ENCODE measurements at places on chromosomes 3 and 15.

DNA sequence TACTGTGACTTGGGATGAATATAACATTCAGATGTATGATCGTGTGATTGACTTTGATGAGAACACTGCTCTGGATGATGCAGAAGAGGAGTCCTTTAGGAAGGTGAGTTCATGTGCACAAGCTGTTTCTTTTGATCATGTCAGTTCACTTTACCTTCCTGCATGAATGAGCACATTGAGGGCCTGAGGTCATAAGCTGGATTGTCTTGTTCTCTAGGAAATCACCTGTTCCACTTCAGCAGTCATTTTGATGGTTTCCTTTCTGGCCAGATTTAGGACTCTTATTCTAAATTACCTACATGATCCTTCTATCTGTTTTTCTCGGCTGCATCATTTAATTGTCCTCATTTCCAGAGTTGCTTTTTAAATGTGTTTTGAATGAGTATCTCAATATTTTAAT lies 4.1 kb downstream of the RCN2 start:
- DNase-seq, result no peak

- no peak for DNase-seq
These were observed 58.8 kb downstream of the TUBGCP4 start for GRCh38 chr15:43429687-43430086.

DNA sequence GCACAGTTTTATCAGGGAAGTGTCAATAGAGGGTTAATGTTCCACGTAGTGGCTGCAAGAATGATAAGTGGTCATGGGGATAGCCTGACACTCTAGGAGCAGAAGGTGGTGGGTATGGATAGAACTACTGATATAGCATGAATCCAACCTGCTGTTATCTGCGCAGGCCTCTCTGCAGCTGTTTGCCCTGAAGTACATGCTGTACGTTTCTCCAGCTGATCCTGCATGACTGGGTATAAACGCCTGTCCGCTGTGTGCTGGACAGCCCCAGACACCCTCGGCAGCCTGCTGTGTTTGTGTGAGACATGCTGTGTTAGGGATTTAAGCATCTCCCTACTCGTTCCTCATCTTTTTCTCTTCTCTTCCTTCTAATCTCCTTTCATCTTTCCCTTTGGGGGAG lies 87.1 kb downstream of the LPP start:
- DNase-seq, result no peak

- DNase-seq, result peak; percentile 86
These were observed 17.1 kb downstream of the TRAIP start for GRCh38 chr3:49839193-49839809.

GRCh38 chr3:14484741-14485140 lies 55.4 kb downstream of the GRIP2 start:
- DNase-seq, result no peak

GRCh38 chr3:126205717-126206655 lies 25.6 kb upstream of the ALDH1L1 start:
- DNase-seq, result no peak

GRCh38 chr3:112149136-112149535 lies 16.1 kb upstream of the GCSAM start:
- no peak for DNase-seq

DNA sequence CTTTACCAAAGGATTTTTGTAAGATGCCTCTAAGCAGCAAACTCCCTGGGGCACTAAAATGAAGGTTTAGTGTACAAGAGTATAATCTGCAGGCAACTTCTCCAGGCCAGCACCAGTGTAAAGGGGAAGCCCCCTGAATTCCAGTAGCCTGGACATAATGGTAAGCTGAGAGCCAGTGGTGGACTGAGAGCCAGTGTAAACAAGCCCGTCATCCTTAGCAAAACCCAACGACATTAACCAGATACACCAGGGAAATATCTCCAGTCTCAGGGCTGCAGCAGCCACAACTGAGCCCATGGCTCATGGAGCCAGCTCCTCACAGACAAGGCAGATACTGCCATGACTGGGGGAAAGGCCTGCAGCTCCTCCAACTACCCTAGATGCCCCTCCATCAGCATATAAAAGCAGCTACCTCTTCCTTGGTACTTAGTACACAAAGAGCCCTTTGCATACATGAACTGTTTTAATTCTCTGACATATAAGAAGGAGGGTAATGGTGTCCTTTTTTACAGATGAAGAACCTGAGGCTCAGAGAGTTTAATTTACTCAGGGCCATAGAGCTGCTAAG lies 21.7 kb downstream of the PARP16 start:
- no peak for DNase-seq

GRCh38 chr15:69491038-69491505 lies 38.5 kb downstream of the RPLP1 start:
- no peak for DNase-seq

DNA sequence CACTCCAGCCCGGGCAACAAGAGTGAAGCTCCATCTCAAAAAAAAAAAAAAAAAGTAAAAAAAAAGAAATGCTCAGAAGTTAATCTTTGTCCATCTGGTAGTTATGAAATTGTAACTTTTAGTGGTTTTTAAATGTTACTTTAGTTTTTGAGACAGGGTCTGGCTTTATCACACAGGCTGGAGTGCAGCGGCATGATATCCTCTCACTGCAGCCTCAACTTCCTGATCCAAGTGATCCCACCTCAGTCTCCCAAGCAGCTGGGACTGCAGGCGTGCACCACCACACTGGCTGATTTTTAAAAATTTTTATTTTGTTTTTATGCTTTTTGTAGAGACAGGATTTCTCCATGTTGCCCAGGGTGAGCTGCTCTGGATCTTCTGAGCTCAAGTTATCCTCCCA lies 1.3 kb downstream of the RNU5B-1 start:
- DNase-seq, result no peak

- no peak for DNase-seq
These were observed 424.0 kb upstream of the PDZRN3 start for GRCh38 chr3:74048699-74049098.

- no peak for DNase-seq
These were observed 25.0 kb downstream of the MSL2 start for GRCh38 chr3:136171097-136171542.

DNA sequence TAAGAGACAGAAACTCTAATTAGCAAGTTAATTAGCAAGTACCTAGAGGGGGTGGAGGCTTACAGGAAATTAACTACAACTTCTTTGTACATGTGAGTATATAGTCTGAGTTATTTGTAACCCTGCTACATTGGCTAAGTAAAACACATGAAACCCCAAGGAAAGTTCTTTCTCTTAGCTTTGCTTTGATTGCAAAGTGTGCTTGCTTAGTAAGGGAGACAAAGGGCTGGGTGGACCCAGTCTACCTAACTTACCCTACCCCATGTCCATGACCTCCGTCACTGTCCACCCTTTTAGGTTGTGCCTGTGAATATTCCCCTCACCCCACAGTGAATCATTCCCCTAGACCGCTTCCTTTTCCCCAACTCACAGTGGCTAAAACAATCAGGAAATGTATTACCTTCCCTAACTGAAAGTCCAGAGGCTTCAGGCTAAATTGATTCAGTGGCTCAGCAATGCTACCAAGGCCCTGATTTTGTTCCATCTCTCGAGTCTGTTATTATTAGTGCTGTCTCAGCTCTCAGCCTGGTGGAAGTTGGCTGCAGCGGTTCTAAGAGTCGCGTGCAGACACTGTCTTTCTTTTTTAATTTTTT lies 31.1 kb upstream of the RYR3 start:
- no peak for DNase-seq

- no peak for DNase-seq
These were observed 6.5 kb upstream of the COL7A1 start for GRCh38 chr3:48601622-48601994.

GRCh38 chr3:131537531-131537930 lies 34.8 kb upstream of the MRPL3 start:
- no peak for DNase-seq

DNA sequence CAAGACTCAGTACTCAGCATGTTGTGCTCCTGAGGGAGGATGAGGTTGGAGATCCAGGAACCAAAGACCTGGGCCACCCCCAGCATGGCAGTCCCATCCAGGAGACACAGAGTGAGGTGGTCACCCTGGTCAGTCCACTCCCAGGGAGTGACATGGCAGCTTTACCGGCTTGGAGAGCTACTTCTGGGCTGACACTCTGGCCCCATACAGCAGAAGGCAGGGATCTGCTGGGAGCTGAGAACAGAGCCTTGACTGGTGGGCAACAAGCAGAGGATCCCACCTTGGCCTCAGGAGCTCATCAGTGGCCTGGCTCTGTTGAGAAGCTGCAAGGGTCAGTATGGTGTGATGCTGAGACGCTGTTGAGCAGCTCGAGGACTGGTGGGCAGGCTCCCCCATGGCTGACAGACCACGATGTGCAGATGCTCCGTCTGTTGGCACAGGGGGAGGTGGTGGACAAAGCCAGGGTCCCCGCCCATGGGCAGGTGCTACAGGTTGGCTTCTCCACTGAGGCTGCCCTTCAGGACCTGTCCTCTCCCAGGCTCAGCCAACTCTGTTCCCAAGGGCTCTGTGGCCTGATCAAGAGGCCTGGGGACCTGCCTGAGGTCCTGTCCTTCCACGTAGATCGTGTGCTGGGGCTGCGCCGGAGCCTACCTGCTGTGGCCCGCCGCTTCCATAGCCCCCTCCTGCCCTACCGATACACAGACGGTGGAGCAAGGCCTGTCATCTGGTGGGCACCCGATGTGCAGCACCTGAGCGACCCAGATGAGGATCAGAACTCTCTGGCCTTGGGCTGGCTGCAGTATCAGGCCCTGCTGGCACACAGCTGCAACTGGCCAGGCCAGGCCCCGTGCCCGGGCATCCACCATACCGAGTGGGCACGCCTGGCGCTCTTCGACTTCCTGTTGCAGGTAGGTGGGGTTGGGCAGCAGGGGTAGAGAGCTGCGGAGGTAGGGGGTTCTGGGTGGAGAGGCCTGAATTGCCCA lies 53.8 kb downstream of the GASK1A start:
- no peak for DNase-seq

GRCh38 chr15:62075595-62076277 lies 9.0 kb downstream of the C2CD4A start:
- DNase-seq, result no peak

- no peak for DNase-seq
These were observed 46.8 kb downstream of the COL6A5 start for GRCh38 chr3:130392266-130392665.

DNA sequence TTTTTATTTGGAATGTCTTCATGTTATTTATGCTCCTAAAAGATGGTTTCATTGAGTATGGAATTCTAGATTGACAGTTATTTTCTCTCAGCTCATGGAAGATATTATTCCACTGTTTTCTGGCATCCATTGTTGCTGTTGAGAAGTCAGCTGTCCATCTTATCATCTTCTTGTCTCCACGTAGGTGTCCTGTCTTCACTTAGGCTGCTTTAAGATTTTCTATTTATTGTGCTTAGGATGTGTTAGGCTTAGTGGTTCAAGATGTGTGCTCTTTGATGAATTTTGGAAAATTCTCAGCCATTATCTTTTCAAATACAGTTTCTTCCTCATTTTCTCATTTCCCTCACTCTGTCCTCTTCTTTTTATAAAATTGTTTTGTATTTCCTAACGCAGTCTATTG lies 52.0 kb downstream of the SNRK start:
- no peak for DNase-seq

DNA sequence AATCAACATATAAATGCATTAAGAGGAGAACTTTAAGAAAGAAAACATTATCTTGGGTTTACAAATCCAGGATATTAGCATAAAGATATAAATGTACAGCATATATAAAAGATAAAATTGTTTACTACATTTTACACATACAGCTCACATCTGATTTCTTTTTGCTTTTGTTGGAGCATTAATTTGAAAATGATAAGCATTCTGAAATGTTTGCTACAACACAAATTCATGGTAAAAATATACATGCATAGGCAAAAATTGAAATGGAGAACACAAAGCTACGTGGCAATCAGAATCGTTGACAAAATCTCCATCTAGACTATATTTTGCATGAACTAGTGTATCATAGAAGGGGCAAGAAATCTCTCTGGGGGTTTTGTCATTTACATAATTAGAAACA lies 159.1 kb downstream of the TIGIT start:
- no peak for DNase-seq

GRCh38 chr3:72892870-72893269 lies 5.0 kb downstream of the GXYLT2 start:
- no peak for DNase-seq

DNA sequence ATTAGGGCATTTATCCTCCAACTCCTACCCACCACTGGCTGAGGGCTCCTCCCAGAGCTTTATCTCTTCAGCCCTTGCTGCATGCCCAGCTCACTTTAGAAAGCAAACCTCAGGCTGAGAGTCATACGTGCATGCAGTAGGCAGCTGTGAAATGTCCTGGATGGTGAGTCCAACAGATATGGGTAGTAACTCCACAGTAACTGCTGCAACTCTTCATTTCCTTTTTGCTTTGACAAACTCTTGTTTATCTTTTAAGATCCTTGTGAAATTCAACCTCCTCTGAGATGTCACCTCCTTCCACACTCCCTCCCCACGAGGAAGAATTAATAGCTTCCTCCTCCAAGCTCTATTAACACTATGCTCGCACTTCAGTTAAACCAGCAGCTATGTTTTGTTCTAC lies 35.9 kb upstream of the CTNNB1 start:
- no peak for DNase-seq
